ENCODE measurements at places on chromosomes 16 and 17.

- DNase-seq, result peak; percentile 86
Measured at GRCh38 chr17:42720996-42721583, 23.8 kb downstream of the EZH1 start.

DNA sequence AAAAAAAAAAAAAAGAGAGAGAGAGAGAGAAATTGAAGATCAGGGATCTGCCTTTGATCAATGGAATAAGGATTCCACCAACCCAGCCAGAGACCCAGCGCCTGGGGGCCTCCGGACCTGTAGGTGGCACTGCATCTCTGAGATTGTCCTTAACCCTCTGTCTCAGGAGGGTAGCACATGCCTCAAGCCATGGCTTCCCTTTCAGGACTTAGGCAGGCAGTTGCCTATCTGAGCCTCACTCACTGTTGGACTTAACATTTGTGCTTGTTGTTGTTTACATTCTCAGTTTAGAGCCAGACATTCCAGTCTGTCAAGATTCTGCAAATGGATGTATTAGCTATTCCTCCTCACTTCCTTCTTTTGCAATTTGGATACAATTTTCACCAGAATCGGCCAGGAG lies 5.1 kb upstream of the SCNN1B start:
- no peak for DNase-seq

- no peak for DNase-seq
Measured at GRCh38 chr17:38733982-38734973, 4.1 kb downstream of the CISD3 start.

GRCh38 chr17:41621916-41622315 lies 2.5 kb downstream of the KRT17 start:
- no peak for DNase-seq

- DNase-seq, result no peak
Measured at GRCh38 chr17:78563189-78564145, 13.7 kb downstream of the DNAH17 start.

GRCh38 chr16:51557670-51558069 lies 406.6 kb upstream of the SALL1 start:
- no peak for DNase-seq

GRCh38 chr16:61892531-61892930 lies 143.7 kb downstream of the CDH8 start:
- no peak for DNase-seq

GRCh38 chr17:64732336-64733006 lies 70.4 kb upstream of the SMURF2 start:
- DNase-seq, result peak; percentile 30

DNA sequence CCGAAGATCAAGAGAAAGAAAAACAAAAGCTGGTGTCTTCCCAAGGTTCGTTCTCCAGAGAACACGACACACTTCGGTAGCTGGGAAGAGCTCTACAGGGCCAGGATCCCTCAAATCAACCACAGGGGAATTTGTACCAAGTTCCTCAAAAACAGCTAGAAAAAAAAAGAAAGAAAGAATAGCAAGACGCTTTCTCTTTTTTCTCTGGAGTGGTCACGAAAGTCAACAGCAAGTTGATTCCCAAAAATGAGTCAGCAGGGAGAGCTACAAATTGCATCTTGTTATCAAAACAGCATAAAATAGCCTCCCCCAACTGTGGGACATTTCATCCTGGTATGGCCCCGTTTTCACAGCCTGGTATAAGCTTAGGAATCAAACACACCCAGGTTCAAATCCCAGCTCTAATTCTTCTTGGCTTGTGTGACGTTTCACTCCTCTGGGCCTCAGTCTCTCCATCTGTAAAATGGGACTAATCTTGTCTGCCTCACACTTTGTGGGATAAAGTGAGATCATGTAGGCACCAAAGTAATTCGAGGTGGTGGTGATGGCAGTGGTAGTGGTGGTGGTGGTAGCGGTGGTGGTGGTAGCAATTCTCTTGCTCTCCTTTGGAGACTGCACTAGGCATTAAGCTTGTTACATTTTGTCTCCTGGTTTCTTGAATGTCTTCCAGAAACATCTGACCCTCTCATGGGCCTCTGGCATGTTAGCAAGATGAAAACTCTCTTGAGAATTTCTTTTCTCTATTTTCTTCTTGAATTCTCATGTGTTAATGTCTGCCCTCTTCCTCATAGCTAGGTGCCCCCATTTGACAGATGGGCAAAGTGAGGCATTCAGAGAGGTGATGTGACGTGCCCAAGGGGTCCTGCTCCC lies 988 bp upstream of the IL21R start:
- DNase-seq, result no peak

GRCh38 chr17:49510720-49511110 lies 15.6 kb downstream of the NGFR start:
- DNase-seq, result no peak

DNA sequence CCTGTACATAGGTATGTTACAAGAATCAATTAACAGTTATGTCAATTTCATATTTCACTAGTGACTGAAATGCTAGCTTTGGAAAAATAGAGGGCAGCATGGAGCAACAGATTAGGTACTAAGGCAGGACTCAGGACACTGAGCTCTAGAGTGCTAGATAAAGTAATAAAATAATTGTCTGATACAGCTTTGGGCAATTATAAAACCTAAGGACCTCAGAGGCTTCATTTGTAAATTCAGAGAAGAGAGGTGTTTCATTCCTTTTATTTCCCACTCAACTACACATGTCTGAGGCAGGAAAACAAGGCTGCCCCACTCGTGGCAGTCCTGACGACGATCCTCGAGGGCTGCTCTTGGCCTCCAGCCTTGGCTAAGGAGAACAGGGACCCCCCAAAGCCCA lies 81.5 kb downstream of the CA4 start:
- DNase-seq, result no peak

GRCh38 chr16:28059841-28060575 lies 3.5 kb downstream of the GSG1L start:
- no peak for DNase-seq

- no peak for DNase-seq
Measured at GRCh38 chr17:79677646-79678045, 53.1 kb upstream of the ENPP7 start.

Data from tibial nerve (tissue), 4 donors.